ENCODE measurements at places on chromosomes 5 and 9. TPM values are rescaled to one million over a fixed set of nuclear protein-coding genes. Genes with fewer than 3 reads are reported as not detected.

AQP7 gene
- total RNA-seq: not detected

DNA sequence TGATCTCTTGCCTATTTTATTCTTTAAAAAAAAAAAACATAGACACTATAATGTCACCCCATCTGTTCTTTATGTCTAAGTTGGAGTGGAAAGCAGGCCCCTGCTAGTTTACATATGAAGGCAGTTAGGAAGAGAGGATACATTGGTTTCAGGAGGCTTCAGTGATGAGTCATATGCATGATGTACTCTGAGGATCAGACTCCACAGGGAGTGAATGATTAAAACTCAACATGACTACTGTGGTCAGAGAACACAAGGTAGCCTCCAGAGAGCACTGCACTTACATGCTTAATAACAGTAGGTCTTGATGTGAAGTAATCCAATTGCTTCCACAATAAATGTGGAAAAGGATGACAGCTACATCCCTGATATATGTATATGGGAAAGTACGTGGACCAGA, 22.7 kb upstream of the FSTL4 start:
- peak; percentile 19 for DNase-seq

GRCh38 chr9:116101516-116101915, 52.1 kb upstream of the PAPPA start:
- DNase-seq: peak; percentile 62

- no peak for DNase-seq
Observed at GRCh38 chr9:35675732-35676392, 2.1 kb downstream of the CA9 start.
